ENCODE measurements at places on chromosomes 5 and 9.

DNA sequence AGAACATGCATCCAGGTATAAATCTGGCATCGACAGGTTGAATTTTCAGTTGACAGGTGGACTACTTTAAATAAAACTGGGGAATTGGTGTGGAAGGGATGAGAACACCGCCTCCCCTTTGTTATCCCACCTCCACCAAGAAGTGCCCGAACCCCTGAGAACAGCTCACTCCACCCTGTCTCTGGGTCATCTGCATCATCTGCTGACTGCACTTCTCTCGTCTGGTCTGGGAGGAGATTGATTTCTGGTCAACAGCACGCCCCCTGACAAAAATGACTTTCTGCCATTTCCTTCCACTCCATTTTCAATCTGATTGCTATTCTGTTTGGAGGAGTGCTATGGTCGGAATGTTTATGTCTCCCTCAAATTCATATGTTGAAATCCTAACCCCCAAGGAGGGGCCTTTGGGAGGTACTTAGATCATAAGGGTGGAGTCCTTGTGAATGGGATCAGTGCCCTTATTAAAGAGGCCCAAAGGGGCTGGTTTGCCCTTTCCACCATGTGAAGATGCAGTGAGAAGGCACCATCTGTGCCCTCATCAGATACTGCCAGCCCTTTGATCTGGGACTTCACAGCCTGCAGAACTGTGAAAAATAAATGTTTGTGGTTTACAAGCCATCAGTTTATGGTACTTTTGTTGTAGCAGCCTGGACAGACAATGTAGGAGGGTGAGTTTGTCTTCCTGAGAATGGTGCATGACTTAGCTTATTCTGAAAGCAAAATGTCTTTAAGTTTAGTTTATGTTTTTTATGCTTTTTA, 145.7 kb downstream of the EGFLAM start:
- no peaks in the 10 kb centered on the region for H3K27me3 ChIP-seq
- no peaks in the 10 kb centered on the region for H3K4me1 ChIP-seq
- H3K27ac ChIP-seq: no peak overlapping the region
- no peaks in the 10 kb centered on the region for H3K36me3 ChIP-seq
- H3K4me3 ChIP-seq: no peak overlapping the region

- no peak overlapping the region for H3K27ac ChIP-seq
- H3K4me3 ChIP-seq: no peak overlapping the region
- no peaks in the 10 kb centered on the region for H3K36me3 ChIP-seq
- DNase-seq: no peak
Measured at GRCh38 chr9:38145526-38146053, 76.6 kb upstream of the SHB start.

DNA sequence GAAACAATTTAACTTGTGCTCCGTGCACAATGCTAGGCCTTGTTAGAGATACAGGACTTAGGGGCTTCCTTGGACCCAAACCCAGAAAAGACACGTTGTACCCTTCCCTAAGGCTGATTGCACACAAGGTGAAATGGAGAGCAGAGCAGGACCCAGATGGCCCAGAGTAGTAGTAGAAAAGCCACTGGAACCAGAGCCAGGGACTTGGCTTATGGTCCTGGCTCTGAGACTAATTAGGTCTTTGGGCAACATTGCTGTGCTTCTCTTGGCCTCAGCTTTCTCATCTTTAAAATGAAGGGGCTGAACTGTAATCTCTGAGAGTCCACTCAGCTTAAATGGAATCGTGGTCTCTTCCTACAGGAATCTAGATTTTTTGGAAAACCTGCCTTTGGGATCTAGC, 42.3 kb downstream of the EBF1 start:
- H3K27ac ChIP-seq: no peak overlapping the region
- no peaks in the 10 kb centered on the region for H3K4me1 ChIP-seq
- H3K36me3 ChIP-seq: no peaks in the 10 kb centered on the region

GRCh38 chr5:31413030-31413812, 118.7 kb downstream of the DROSHA start:
- H3K27me3 ChIP-seq: no peaks in the 10 kb centered on the region
- no peaks in the 10 kb centered on the region for H3K36me3 ChIP-seq
- no peak overlapping the region for H3K27ac ChIP-seq
- H3K4me1 ChIP-seq: no peaks in the 10 kb centered on the region
- no peak for DNase-seq

GRCh38 chr9:117414906-117415331, at the start of gene ASTN2:
ASTN2 (minus strand) TSS chr9:117415057; CDS start chr9:117414938, 119 bp downstream.
- peak; percentile 40 for DNase-seq
- no peaks in the 10 kb centered on the region for H3K36me3 ChIP-seq
- H3K4me3 ChIP-seq: peak within 1 kb of the TSS; percentile 36
- no peak within 1 kb of the TSS for H3K27ac ChIP-seq

GRCh38 chr9:106092083-106092482, 397.7 kb downstream of the TMEM38B start:
- no peak overlapping the region for H3K27ac ChIP-seq
- H3K36me3 ChIP-seq: no peaks in the 10 kb centered on the region
- no peak overlapping the region for H3K4me3 ChIP-seq

GRCh38 chr5:138706655-138707480, 46.4 kb upstream of the CTNNA1 start:
- no peaks in the 10 kb centered on the region for H3K4me1 ChIP-seq
- H3K36me3 ChIP-seq: no peaks in the 10 kb centered on the region
- H3K27ac ChIP-seq: no peak overlapping the region

GRCh38 chr5:176134529-176135223, 103.5 kb upstream of the SIMC1 start:
- no peak for DNase-seq
- no peaks in the 10 kb centered on the region for H3K36me3 ChIP-seq
- no peak overlapping the region for H3K4me3 ChIP-seq
- no peaks in the 10 kb centered on the region for H3K4me1 ChIP-seq

GRCh38 chr5:69231851-69232250, 2.8 kb upstream of the CDK7 start:
- no peaks in the 10 kb centered on the region for H3K4me1 ChIP-seq
- no peaks in the 10 kb centered on the region for H3K36me3 ChIP-seq
- H3K4me3 ChIP-seq: no peak overlapping the region
- no peaks in the 10 kb centered on the region for H3K27me3 ChIP-seq

DNA sequence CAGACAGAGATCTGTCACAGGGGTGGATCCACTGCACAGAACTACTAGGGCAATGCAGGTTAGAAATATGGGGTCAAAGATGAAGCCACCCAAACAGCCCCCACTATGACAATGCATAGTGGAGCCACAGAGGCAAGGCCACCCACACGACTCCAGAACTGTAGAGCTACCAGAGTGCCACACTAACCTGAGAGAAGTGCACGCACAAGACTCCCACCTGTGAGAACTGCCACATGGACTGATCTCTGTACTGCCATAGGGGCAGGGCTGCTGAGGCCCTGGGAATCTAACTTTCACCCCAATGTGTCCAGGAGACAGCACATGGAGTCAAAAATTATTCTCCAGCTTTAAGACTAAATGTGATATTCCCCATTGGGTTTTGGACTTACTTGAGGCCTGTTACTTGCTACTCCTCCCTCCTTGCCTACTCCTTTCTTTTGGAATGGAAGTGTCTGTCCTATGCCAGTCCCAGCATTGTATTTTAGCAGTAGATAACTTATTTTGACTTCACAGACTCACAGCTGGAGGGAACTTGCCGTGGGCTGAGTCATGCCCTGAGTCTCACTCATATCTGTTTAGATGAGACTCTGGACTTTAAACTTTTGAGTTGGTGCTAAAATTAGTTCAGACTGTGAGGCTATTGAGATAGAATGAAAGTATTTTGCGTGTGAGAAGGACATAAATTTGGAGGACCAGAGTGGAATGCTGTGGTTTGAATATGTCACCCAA, 853.3 kb downstream of the MAT2B start:
- DNase-seq: no peak
- H3K27me3 ChIP-seq: no peaks in the 10 kb centered on the region
- H3K4me1 ChIP-seq: no peaks in the 10 kb centered on the region
- H3K4me3 ChIP-seq: no peak overlapping the region

- H3K4me1 ChIP-seq: peaks cover 4% of the 10 kb centered on the region
- no peaks in the 10 kb centered on the region for H3K36me3 ChIP-seq
- DNase-seq: peak; percentile 37
Measured at GRCh38 chr9:86093788-86094555, 5.4 kb downstream of the GOLM1 start.

DNA sequence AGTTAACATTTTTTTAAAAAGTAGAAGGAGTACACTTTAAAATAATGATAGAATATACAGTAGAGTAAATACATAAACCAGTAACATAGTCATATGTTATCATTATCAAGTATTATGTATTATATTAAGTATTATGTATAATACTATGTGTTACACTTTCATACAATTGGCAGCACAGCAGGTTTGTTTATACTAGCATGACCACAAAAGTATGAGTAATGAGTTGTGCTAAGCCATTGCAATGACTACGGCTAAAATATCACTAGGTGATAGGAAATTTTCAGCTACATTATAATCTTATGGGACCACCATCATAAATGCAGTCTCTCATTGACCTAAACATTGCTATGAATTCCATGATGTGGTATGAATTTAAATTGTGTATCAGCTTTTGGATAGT, 506.0 kb downstream of the HTR1A start:
- H3K4me3 ChIP-seq: no peak overlapping the region
- no peaks in the 10 kb centered on the region for H3K4me1 ChIP-seq
- no peak overlapping the region for H3K27ac ChIP-seq
- no peak for DNase-seq

- no peaks in the 10 kb centered on the region for H3K27me3 ChIP-seq
- DNase-seq: no peak
- H3K4me3 ChIP-seq: no peak overlapping the region
- H3K4me1 ChIP-seq: no peaks in the 10 kb centered on the region
- no peaks in the 10 kb centered on the region for H3K36me3 ChIP-seq
Measured at GRCh38 chr9:129746092-129746777, 6.6 kb downstream of the PTGES start.

DNA sequence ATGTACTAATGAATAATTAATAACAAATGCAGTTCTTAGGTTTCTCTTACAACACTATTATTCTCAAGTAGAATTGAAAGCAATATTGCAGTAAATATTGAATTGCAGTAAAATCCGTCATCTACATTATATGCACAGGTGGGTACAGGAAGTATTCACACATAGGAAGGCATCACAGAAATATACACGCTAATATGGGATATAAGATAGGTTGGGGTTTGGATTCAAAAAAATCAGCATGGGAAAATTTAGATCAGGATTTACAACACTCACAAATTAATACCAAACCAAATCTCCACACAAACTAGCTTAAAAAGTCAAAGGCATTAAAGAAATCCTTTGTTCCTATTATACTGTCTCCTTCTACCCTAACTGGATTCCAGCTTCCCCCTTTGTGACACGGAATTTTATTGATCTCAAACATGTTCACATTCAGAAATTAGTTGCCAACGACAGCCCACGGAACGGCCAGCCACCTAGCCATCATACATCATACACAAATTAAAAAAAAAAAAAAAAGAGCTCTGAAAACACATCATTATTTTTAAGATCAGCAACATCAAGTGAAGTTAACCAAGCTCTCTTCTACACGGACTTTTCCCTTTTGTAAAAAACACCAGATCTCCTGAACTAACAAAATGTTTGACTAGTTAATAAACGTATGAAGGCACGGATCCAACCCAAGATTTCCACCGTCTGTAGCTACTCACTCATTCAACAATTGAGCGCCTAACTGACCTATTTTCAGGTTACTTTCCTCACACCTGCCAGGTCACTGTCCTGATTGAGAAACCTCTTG, 2.2 kb downstream of the NR6A1 start:
- H3K36me3 ChIP-seq: no peaks in the 10 kb centered on the region
- no peak overlapping the region for H3K27ac ChIP-seq
- peak overlapping the region; percentile 57 for H3K4me3 ChIP-seq
- DNase-seq: no peak
- H3K4me1 ChIP-seq: peaks cover 3% of the 10 kb centered on the region

- peaks cover 14% of the 10 kb centered on the region for H3K4me1 ChIP-seq
- DNase-seq: no peak
- H3K27ac ChIP-seq: no peak overlapping the region
Measured at GRCh38 chr9:92763721-92764380, 782 bp downstream of the BICD2 start.

GRCh38 chr5:173969167-173970049, 19.6 kb upstream of the C5orf47 start:
- no peaks in the 10 kb centered on the region for H3K36me3 ChIP-seq
- no peak overlapping the region for H3K4me3 ChIP-seq
- DNase-seq: peak; percentile 86
- no peaks in the 10 kb centered on the region for H3K27me3 ChIP-seq
- H3K4me1 ChIP-seq: peaks cover 15% of the 10 kb centered on the region

- no peak overlapping the region for H3K27ac ChIP-seq
- no peaks in the 10 kb centered on the region for H3K27me3 ChIP-seq
- H3K4me1 ChIP-seq: no peaks in the 10 kb centered on the region
- no peak for DNase-seq
- H3K36me3 ChIP-seq: no peaks in the 10 kb centered on the region
Measured at GRCh38 chr9:89734600-89735041, 129.8 kb downstream of the GADD45G start.

GRCh38 chr9:69933445-69933844, 110.2 kb upstream of the MAMDC2 start:
- H3K4me3 ChIP-seq: no peak overlapping the region
- H3K27ac ChIP-seq: no peak overlapping the region
- H3K4me1 ChIP-seq: no peaks in the 10 kb centered on the region
- DNase-seq: peak; percentile 49
- no peaks in the 10 kb centered on the region for H3K36me3 ChIP-seq

- H3K27ac ChIP-seq: no peak overlapping the region
- H3K36me3 ChIP-seq: no peaks in the 10 kb centered on the region
- no peak for DNase-seq
Measured at GRCh38 chr5:89901983-89902382, 507.6 kb downstream of the CETN3 start.

DNA sequence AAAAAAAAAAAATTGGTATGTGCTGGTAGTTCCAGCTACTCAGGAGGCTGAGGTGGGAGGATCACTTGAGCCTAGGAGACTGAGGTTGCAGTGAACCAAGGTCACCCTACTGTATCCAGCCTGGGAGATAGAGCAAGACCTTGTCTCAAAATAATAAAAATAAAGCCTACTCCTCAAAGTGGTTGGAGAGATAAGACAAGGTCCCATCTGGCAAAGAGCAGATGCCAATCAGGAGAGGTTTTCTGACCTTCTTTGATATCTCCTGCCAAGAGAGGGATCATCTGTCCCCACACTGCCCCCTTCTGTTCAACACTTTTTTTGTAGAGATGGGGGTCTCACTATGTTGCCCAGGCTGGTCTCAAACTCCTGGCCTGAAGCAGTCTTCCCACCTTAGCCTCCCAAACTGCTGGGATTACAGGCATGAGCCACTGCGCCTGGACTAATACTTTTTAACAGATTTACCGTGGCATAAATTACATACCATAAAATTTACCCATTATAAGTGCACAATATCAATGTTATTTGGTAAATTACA, 64.7 kb downstream of the SH3PXD2B start:
- no peak for DNase-seq
- no peaks in the 10 kb centered on the region for H3K27me3 ChIP-seq

GRCh38 chr5:109916481-109917153, 226.9 kb downstream of the MAN2A1 start:
- H3K27me3 ChIP-seq: peaks cover 2% of the 10 kb centered on the region
- no peak overlapping the region for H3K4me3 ChIP-seq
- H3K27ac ChIP-seq: no peak overlapping the region
- no peaks in the 10 kb centered on the region for H3K4me1 ChIP-seq
- peak; percentile 61 for DNase-seq

Measured in mesendoderm (in vitro differentiated cells).